Activated T-cell treated with anti-CD3 and anti-CD28 coated beads, Interleukin-2, amount 50 U/mL, for 24 hours (primary cell): ENCODE measurements at places on chromosomes 2 and 18.
A peak's percentile ranks its signal among the peaks of the same experiment; 100 is the strongest.

- no peaks in the 10 kb centered on the region for H3K4me1 ChIP-seq
- H3K27me3 ChIP-seq, result peaks cover 35% of the 10 kb centered on the region
- no peak overlapping the region for H3K27ac ChIP-seq
- no peak for DNase-seq
- no peaks in the 10 kb centered on the region for H3K36me3 ChIP-seq
Observed at GRCh38 chr2:173419506-173419905, 64.8 kb downstream of the CDCA7 start.

GRCh38 chr2:120694034-120694433 lies 41.6 kb upstream of the GLI2 start:
- H3K4me3 ChIP-seq, result no peak overlapping the region
- no peak for DNase-seq

GRCh38 chr2:38740851-38741731 lies 10.1 kb downstream of the SRSF7 start:
- no peaks in the 10 kb centered on the region for H3K27me3 ChIP-seq
- peak overlapping the region; percentile 99 for H3K27ac ChIP-seq
- peak overlapping the region; percentile 8 for H3K4me3 ChIP-seq
- DNase-seq, result no peak
- peaks cover 69% of the 10 kb centered on the region for H3K4me1 ChIP-seq

- peak overlapping the region; percentile 42 for H3K27ac ChIP-seq
- no peaks in the 10 kb centered on the region for H3K36me3 ChIP-seq
- DNase-seq, result no peak
- no peaks in the 10 kb centered on the region for H3K27me3 ChIP-seq
- H3K4me1 ChIP-seq, result peaks cover 77% of the 10 kb centered on the region
- no peak overlapping the region for H3K4me3 ChIP-seq
Observed at GRCh38 chr2:172431463-172431862, 4.1 kb downstream of the ITGA6 start.

GRCh38 chr2:170690640-170691039 lies 24.5 kb upstream of the SP5 start:
- no peaks in the 10 kb centered on the region for H3K4me1 ChIP-seq
- H3K27me3 ChIP-seq, result no peaks in the 10 kb centered on the region
- H3K4me3 ChIP-seq, result no peak overlapping the region
- H3K27ac ChIP-seq, result no peak overlapping the region

- H3K27ac ChIP-seq, result no peak overlapping the region
- H3K4me3 ChIP-seq, result no peak overlapping the region
- H3K4me1 ChIP-seq, result peaks cover 2% of the 10 kb centered on the region
- H3K27me3 ChIP-seq, result peaks cover 9% of the 10 kb centered on the region
- H3K36me3 ChIP-seq, result no peaks in the 10 kb centered on the region
Observed at GRCh38 chr2:196426122-196426521, 213.4 kb upstream of the CCDC150 start.

DNA sequence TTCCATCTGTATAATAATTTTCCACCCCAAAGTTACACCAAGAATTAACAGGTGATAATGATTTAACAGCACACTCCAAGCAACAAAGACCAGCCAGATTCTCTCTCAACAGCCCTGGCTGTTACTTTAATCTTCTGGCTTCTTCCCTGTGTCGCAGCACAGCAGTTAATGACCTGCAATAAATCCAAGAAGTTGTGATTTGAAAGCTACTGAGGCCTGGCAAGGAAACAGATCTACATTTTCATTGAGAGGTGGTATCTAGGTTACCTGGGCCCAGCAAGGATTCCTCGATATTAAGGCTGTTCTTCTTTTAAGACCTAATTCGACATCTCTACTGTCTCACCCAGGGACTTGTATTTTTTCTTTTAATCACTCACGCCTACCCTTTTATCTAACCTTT lies 433.8 kb downstream of the NBAS start:
- no peaks in the 10 kb centered on the region for H3K27me3 ChIP-seq
- no peaks in the 10 kb centered on the region for H3K36me3 ChIP-seq
- no peak overlapping the region for H3K27ac ChIP-seq
- no peak overlapping the region for H3K4me3 ChIP-seq
- no peaks in the 10 kb centered on the region for H3K4me1 ChIP-seq

DNA sequence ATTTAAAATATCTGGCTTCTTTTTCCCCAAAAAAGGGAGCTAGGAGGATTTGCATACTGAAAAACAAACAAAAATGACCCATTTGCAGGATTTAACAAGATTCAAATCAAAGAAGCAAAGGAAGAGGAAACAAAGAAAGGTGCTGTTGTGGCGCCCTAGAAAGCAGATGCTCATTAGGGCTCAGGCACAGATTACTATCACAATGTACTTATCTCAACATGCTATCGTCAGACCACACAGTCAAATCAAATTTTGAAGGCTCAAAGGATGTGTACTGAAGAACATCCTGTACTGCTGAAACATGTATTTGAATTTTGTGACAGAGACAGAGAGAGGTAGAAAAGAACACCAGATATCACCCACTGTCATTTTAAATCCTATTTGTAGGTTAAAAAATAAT lies 10.9 kb downstream of the RBMS1 start:
- H3K27me3 ChIP-seq, result no peaks in the 10 kb centered on the region
- peaks cover 3% of the 10 kb centered on the region for H3K36me3 ChIP-seq
- peak overlapping the region; percentile 80 for H3K27ac ChIP-seq
- peak overlapping the region; percentile 15 for H3K4me3 ChIP-seq

- H3K4me3 ChIP-seq, result no peak overlapping the region
- H3K27ac ChIP-seq, result no peak overlapping the region
- H3K4me1 ChIP-seq, result no peaks in the 10 kb centered on the region
- no peaks in the 10 kb centered on the region for H3K36me3 ChIP-seq
- no peak for DNase-seq
Observed at GRCh38 chr2:177738461-177739235, 333.9 kb downstream of the PDE11A start.

DNA sequence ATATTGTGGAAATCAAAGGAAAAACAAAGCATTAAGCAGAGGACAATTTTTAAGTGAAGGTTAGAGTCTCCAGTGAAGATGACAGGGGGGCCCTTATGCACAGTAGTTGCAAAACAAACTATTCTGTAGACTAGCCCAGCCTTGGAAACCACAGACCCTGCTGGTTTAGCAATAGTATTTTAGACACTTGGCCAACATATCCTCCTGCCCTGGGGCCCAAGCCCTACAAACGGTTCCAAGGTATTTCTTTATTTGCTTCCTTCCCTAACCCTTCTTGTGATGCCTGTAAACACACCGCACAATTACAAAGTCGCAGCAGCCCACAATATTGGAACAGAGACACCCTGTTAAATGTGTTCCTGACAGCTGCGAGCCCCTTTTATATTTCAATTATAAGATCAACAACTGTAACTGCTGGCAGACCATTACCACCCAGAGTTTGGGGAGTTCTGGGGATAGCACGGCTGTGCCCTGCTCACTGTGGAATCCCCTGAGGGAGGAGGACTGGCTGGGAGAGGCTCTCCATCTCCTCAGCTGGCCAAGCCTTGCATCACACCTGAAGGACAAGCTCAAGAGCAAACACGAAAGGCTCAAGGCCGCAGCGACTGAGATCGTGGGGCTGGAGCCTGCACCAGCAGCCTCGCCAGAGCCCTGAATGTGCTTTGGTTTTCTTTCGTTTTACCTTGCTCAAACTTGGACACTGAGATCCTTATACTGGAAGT lies 282.2 kb upstream of the ATP5MC3 start:
- H3K4me1 ChIP-seq, result no peaks in the 10 kb centered on the region
- H3K4me3 ChIP-seq, result no peak overlapping the region
- no peak overlapping the region for H3K27ac ChIP-seq

DNA sequence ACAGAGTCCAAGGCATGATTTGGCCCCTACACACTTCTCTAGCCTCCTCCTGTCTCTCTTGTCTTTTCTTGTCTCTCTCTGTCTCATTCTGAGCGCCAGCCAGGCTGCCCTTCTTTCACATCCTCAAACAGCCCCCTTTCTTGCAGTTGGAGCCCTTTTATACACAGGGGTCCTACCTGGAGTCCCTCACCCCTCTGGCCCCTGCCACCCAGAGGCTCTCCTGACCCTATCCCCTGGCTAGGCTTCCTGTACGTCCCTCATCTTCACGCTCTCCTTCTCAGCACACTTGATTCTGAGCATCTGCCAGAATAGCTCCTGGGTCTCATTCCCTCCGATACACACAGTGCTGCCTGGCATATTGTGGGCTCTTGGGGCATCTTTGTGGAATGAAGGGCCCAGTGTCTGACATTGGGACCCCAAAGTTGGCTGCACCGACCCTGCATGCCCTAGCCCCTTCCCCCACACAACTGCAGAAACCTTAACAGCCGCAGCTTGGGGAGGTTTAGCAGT lies 261.9 kb downstream of the DYSF start:
- no peak for DNase-seq
- no peak overlapping the region for H3K4me3 ChIP-seq
- H3K36me3 ChIP-seq, result no peaks in the 10 kb centered on the region
- H3K27ac ChIP-seq, result no peak overlapping the region
- H3K4me1 ChIP-seq, result no peaks in the 10 kb centered on the region

GRCh38 chr2:231680992-231681852 lies 27.1 kb upstream of the PTMA start:
- DNase-seq, result no peak
- no peaks in the 10 kb centered on the region for H3K36me3 ChIP-seq
- H3K4me1 ChIP-seq, result peaks cover 6% of the 10 kb centered on the region

DNA sequence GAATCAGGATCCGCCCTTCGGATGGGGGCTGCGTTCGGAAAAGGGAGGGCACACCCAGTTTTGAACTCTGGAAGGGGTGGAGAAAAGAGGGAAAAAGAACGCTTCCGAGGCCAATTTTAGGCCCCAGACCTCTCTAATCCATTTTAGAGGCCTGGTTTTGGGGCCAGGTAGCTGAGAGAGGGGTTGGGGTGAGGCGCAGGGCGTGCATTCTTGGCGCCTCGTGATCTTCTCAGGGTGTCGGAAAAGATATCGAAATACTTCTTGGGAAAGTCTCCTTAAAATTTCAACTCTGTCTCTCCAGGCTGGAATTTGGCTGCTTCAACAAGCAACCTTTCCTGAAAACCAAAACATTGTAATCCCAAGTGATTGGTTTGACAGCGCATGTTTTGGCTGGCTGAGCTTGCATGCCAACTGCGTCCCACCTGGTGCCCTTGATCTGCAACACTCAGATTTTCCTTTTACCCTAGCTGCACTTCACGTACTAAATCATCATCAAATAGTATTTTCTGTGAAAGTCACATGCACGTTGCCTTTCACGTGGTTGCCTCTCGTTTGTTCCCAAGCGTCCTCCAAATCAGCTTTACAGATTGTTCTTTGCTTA lies 864 bp upstream of the XPO1 start:
- peak overlapping the region; percentile 100 for H3K27ac ChIP-seq
- H3K36me3 ChIP-seq, result peaks cover 39% of the 10 kb centered on the region
- peak; percentile 64 for DNase-seq
- no peaks in the 10 kb centered on the region for H3K27me3 ChIP-seq
- H3K4me3 ChIP-seq, result peak overlapping the region; percentile 95

GRCh38 chr2:17441055-17441771 lies 77.0 kb downstream of the RAD51AP2 start:
- H3K4me1 ChIP-seq, result no peaks in the 10 kb centered on the region
- no peak overlapping the region for H3K4me3 ChIP-seq
- H3K27ac ChIP-seq, result no peak overlapping the region
- no peaks in the 10 kb centered on the region for H3K27me3 ChIP-seq
- no peak for DNase-seq
- H3K36me3 ChIP-seq, result no peaks in the 10 kb centered on the region

GRCh38 chr18:64118406-64118805 lies 30.5 kb downstream of the LINC00305 start:
- H3K4me3 ChIP-seq, result no peak overlapping the region
- DNase-seq, result no peak
- no peaks in the 10 kb centered on the region for H3K4me1 ChIP-seq
- H3K27me3 ChIP-seq, result no peaks in the 10 kb centered on the region

GRCh38 chr2:32043561-32043960 lies 4.0 kb upstream of the DPY30 start:
- H3K4me3 ChIP-seq, result no peak overlapping the region
- no peak overlapping the region for H3K27ac ChIP-seq
- H3K36me3 ChIP-seq, result peaks cover 8% of the 10 kb centered on the region
- no peaks in the 10 kb centered on the region for H3K27me3 ChIP-seq
- H3K4me1 ChIP-seq, result peaks cover 15% of the 10 kb centered on the region

- no peak for DNase-seq
- no peaks in the 10 kb centered on the region for H3K27me3 ChIP-seq
- peak overlapping the region; percentile 99 for H3K27ac ChIP-seq
Observed at GRCh38 chr2:231460073-231460835, 4.0 kb downstream of the NCL start.

DNA sequence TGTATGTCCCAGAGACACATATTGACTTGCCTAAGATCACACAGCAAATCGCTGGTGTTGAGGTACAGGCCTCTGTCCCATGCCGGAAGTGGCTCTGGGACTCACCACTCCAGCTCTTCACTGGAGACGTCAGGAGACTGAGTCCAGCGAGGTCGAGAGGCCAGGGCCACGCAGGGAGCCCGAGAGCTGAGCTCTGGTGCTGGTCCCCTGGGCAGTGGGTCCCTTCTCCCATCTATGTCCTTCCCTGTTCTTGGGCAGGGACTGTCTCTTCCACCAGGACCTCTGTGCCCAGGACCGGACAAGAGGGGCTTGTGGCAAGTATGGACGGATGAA lies 62.4 kb upstream of the TWIST2 start:
- H3K27me3 ChIP-seq, result peaks cover 28% of the 10 kb centered on the region
- no peak overlapping the region for H3K4me3 ChIP-seq

GRCh38 chr18:54238173-54238936 lies 13.9 kb upstream of the MBD2 start:
- H3K4me1 ChIP-seq, result peaks cover under 1% of the 10 kb centered on the region
- no peaks in the 10 kb centered on the region for H3K36me3 ChIP-seq
- H3K4me3 ChIP-seq, result no peak overlapping the region
- no peak overlapping the region for H3K27ac ChIP-seq
- H3K27me3 ChIP-seq, result peaks cover 2% of the 10 kb centered on the region
- no peak for DNase-seq

GRCh38 chr2:241413929-241414580 lies 58.0 kb downstream of the FARP2 start:
- DNase-seq, result no peak
- peaks cover 6% of the 10 kb centered on the region for H3K4me1 ChIP-seq
- no peak overlapping the region for H3K4me3 ChIP-seq

- no peak overlapping the region for H3K4me3 ChIP-seq
- H3K4me1 ChIP-seq, result peaks cover 33% of the 10 kb centered on the region
- no peak for DNase-seq
Observed at GRCh38 chr2:230203110-230203676, 16.6 kb downstream of the SP110 start.
